ENCODE measurements at places on chromosomes 7 and 10.

GRCh38 chr7:102874966-102875365 is 37.8 kb upstream of the LRRC17 start:
- no peaks in the 10 kb centered on the region for H3K4me1 ChIP-seq
- no peaks in the 10 kb centered on the region for H3K27me3 ChIP-seq
- H3K4me3 ChIP-seq: no peak overlapping the region
- DNase-seq: no peak
- H3K36me3 ChIP-seq: peaks cover 2% of the 10 kb centered on the region
- peak overlapping the region; percentile 80 for H3K27ac ChIP-seq

- no peak for DNase-seq
- H3K36me3 ChIP-seq: no peaks in the 10 kb centered on the region
- H3K4me3 ChIP-seq: no peak overlapping the region
- no peaks in the 10 kb centered on the region for H3K4me1 ChIP-seq
- no peaks in the 10 kb centered on the region for H3K27me3 ChIP-seq
These were observed 270.5 kb upstream of the NFE2L3 start for GRCh38 chr7:25881317-25882037.

DNA sequence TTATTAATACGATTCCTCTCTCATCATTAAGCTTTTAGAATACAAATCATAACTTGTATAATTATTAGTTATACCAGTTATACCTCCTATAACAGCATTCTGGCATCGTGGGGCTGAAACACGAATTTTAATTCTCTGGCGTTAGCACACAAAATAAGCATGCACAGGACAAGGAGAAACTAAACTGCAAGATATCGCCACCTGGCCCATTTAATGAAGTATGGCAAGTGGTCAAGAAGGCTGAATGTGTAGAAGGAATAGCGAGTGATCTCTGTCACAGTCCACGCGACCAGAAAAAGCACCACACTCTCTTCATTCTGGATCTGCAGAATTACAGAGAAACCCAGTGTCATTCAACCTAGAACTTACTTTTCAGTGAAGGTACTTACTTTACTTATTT is 18.1 kb downstream of the HACD1 start:
- no peaks in the 10 kb centered on the region for H3K27me3 ChIP-seq
- DNase-seq: no peak
- H3K4me3 ChIP-seq: no peak overlapping the region
- H3K4me1 ChIP-seq: no peaks in the 10 kb centered on the region

GRCh38 chr10:28721318-28721951 is 44.1 kb downstream of the BAMBI start:
- DNase-seq: no peak
- H3K36me3 ChIP-seq: no peaks in the 10 kb centered on the region
- no peak overlapping the region for H3K4me3 ChIP-seq
- H3K27me3 ChIP-seq: no peaks in the 10 kb centered on the region
- H3K27ac ChIP-seq: no peak overlapping the region

DNA sequence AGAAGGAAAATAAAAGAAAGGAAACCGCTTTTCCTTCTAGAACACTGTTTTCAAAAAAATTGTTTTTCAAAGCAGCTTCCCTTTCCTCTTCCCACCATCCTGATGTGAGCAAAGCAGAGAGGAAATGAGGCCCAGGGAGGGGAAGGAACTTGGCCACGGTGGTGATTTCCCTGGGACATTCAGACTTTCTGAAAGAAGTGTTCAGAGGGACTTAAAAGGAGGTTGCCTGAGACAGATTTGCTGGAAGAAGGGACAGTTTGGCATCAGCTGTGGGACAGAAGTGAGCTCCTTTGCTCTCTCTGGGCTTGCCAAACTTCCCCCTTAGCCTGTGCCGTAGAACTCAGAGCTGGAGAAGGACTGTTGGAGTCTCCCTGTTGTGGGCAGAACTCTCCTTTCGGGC is 30.3 kb downstream of the ADCYAP1R1 start:
- H3K27me3 ChIP-seq: no peaks in the 10 kb centered on the region
- DNase-seq: no peak
- H3K36me3 ChIP-seq: no peaks in the 10 kb centered on the region
- H3K27ac ChIP-seq: no peak overlapping the region
- no peak overlapping the region for H3K4me3 ChIP-seq

GRCh38 chr7:11895337-11895736 is 63.3 kb upstream of the THSD7A start:
- no peaks in the 10 kb centered on the region for H3K4me1 ChIP-seq
- DNase-seq: no peak
- no peaks in the 10 kb centered on the region for H3K36me3 ChIP-seq
- no peak overlapping the region for H3K4me3 ChIP-seq
- H3K27me3 ChIP-seq: no peaks in the 10 kb centered on the region
